Uterus (tissue), 4 donors: ENCODE measurements at places on chromosomes 3 and 15. TPM values are rescaled to one million over a fixed set of nuclear protein-coding genes. Genes with fewer than 3 reads are reported as not detected.

Gene LRRC31
- total RNA-seq = 0.35 TPM

Gene CCDC9B
- total RNA-seq = 43.8 TPM

Gene SLCO3A1
- total RNA-seq = 6.4 TPM

Gene RSL24D1
- total RNA-seq = 116 TPM

Gene HGD
- total RNA-seq = 0.98 TPM

Gene SHC4
- total RNA-seq = not detected

Gene NOX5
- not detected for total RNA-seq

Gene C3orf70
- total RNA-seq = 4.4 TPM

Gene OR5K2
- total RNA-seq = not detected

Gene UNC13C
- total RNA-seq = not detected

Gene GTF2E1
- 38.5 TPM for total RNA-seq

Gene TMEM212
- total RNA-seq = 1.2 TPM

Gene RHO
- not detected for total RNA-seq

Gene OIP5
- total RNA-seq = not detected

Gene TM6SF1
- total RNA-seq = 1.7 TPM

Gene ACAD9
- total RNA-seq = 37.9 TPM

Gene PCSK6
- total RNA-seq = 12.8 TPM

Gene OSTN
- 0.28 TPM for total RNA-seq

Gene WDR6
- 118 TPM for total RNA-seq

Gene FANCD2OS
- total RNA-seq = not detected

Gene MEX3B
- total RNA-seq = 0.26 TPM

Gene BLM
- total RNA-seq = 0.29 TPM

Gene FEZF2
- not detected for total RNA-seq

Gene CKMT1B
- total RNA-seq = not detected

Gene KNG1
- not detected for total RNA-seq

Gene SCN11A
- total RNA-seq = not detected

Gene THUMPD3
- total RNA-seq = 21.5 TPM

Gene CADPS
- total RNA-seq = 13.2 TPM

Gene SCG5
- total RNA-seq = not detected

Gene MYO5C
- total RNA-seq = 36.9 TPM

Gene RTP3
- total RNA-seq = not detected

Gene PTX3
- total RNA-seq = not detected

Gene LRRC34
- total RNA-seq = 27.3 TPM

Gene TMEM108
- total RNA-seq = not detected

Gene P2RY12
- not detected for total RNA-seq

Gene ATP13A5
- not detected for total RNA-seq

Gene DNASE1L3
- total RNA-seq = 2.4 TPM

Gene C2CD4B
- total RNA-seq = 4.7 TPM

Gene ASB14
- total RNA-seq = not detected

Gene MAP1A
- total RNA-seq = 27.6 TPM

Gene ARGFX
- not detected for total RNA-seq

Gene SI
- total RNA-seq = not detected

Gene STRIT1
- total RNA-seq = not detected

Gene CHRNA5
- not detected for total RNA-seq

Gene UBE2E2
- 5.3 TPM for total RNA-seq

Gene IGF2BP2
- 11.5 TPM for total RNA-seq

Gene SCN5A
- total RNA-seq = not detected

Gene ONECUT1
- total RNA-seq = not detected
